Ureter (tissue), 1 donor: ENCODE measurements at places on chromosomes 6 and 20.

DNA sequence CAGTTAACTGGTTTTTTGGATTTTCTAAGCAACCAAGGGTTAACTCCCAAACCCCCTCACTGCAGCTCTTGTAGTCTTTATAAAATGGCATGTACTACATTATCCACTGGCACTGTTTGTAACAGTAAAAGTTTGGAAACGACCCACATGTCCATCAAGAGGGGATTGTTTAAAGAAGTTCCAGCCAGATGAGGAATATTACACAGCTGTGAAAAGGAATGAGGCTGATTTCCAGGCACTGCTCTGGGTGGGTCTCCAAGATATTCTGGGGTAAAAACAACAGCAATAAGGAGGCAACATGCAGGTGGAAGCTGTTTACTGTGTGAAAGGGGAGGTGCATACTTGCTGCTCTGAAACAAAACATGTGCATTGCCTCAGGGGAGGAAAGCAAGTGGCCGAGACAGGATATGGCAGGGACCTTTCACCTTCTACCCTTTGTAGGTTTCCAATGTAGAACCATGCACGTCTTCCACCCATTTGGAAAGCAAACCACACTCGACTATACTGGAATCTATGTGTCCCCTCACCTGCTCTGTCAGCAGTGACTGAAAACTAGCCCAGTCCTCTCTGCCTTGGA lies 51.9 kb downstream of the GRM4 start:
- no peak for DNase-seq

DNA sequence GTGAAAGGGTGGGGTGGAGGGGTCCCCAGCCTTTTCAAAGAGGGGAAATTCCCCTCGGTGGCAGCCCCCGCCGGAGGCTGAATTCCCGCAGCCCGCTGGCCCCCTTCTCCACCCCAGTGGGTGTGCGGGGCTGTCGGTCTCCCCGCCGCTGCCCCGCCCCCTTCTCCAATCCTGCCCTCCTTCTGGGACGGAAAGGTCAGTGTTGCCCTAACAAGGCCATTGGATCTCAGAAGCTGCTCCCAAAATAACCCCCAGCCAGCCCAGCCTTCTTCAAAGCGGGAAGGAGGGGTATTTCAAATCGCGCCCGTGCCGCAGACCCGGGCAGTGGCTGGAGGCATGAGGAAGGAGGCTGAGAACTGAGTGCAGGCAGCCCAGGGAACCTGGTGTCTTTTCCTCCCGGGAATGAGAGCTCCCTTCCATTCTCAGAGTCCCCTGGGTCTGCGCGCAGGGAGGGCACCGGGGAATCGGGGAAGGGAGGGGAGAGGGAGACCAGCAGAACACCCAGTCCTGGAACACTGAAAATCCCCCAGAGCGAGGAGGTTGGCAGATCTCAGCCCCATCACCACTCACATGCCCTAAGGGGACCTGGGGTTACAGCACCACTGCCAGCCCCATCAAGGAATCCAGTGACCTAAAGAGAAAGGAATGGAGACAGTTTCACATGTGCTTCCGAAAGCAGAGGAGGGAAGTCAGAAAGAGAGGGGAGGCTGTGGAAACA lies at the start of gene JPH2:
Gene JPH2 (minus strand): TSS at position 135 of the 718 bp plus-strand sequence. CDS start 483 bp downstream, outside the sequence.
- DNase-seq = peak; percentile 82

DNA sequence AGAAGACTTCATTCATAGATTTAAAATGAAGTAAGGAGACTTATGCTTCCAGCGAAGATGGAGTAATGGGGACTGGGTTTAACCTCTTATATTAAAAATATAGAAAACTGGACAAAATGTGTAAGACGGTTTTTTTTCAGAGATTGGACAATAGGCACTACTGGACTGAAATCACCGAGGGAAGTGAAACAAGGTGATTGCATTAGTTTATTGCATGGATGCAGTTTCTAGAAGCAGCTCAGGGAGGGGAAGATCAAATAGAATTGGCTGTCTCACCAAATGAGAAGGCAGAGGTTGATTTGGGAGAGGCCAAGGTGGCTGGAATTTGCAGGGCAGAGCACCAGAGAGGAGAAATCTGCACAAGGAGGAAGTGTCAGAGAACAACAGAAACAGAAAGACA lies 162.6 kb downstream of the DNAH8 start:
- DNase-seq = no peak

GRCh38 chr20:32115211-32115767 lies 5.8 kb downstream of the TM9SF4 start:
- DNase-seq = no peak

DNA sequence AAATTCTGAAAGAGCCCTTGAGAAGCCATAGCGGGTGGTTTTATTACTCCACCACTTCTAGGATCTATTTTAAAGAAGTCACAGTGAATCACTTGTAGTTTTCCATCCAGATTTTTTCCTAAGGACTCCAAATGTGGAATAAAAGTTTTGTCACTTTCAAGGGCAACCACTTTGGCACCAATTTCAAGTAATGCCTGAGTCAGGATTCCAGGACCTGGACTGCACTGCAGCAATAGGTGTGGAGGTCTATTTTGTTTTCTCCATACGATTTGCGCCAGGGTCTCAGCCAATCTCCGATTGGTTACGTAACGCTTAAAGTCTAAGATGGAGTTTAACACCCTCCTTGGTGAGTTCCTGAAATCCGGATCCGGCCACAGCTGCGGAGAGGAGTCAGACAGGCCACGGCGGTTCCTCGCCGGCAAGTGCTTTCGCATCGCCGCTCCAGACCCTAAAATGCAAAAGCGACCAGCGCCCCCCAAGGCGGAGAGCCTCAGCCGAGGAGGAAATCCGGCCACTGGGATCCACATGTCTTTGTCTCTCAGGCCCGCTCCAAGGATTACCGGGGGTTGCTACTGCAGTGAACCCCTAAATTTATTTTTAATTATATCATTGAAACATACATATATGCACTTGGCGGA lies 18.6 kb upstream of the PPP1R3G start:
- no peak for DNase-seq
